ENCODE measurements at places on chromosomes 6 and 20.

GRCh38 chr6:44842616-44843015 is 455.1 kb downstream of the CDC5L start:
- no peak for DNase-seq

DNA sequence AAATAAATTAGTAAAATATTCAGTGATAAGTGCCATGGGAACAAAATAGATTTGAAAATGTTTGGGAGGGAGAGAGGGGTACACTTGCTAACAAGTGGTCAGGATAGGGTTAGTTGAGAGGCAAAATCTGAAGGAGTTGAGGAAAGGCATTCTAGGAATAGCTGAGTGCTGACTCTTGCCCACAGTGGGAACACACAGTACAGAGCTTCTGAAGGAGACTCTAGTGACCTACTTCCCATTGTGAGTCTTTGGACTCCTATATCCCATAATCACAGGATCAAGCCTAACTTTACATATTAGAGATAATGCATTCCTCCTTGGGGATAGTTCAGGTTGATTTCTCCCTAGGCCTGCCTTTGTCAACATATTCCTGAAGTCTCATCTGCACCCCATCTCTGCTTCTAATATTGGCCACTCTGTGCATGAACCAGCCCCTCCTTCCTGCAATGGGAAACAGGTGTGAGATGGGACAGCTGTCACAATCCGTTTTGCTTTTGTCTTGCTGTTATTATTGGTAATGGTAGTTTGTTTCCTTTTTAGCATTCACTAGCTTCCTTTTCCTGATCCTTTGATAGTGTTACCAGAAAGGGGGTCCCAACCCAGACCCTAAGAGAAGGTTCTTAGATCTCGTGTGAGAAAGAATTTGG is 2.6 kb upstream of the TRIM38 start:
- DNase-seq, result no peak

DNA sequence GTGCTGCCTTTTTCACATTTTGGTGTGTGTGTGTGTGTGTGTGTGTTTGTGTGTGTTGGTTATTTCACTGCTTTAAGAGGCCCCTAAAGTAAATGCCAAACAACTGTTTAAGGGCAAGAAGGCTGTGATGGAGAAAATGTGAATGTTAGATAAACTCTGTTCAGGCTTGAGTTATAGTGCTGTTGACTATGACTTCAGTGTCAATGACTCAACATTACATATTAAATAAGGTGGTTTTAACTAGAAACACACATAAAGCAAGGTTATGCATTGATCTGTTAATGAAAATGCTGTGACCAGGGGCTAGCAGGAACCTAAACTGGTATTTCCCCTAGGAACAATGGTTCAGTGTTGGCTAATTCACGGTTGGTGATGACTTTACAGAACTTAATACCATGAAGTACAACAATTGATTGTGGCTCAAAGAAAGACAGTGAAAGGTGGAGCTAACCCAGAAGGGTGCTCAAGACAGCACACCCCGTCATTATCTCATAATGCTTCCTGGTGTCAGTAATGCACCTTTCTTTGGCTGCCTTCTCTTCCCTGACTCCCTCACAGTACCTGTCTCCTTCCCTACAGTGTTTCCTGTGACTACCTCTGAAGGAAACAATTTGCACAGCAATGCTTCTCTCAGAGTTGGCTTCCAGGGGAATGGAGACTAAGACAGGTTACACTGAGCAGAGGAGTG is 116.1 kb downstream of the RIN2 start:
- no peak for DNase-seq

GRCh38 chr6:136464148-136464547 is 86.1 kb downstream of the MAP7 start:
- no peak for DNase-seq

DNA sequence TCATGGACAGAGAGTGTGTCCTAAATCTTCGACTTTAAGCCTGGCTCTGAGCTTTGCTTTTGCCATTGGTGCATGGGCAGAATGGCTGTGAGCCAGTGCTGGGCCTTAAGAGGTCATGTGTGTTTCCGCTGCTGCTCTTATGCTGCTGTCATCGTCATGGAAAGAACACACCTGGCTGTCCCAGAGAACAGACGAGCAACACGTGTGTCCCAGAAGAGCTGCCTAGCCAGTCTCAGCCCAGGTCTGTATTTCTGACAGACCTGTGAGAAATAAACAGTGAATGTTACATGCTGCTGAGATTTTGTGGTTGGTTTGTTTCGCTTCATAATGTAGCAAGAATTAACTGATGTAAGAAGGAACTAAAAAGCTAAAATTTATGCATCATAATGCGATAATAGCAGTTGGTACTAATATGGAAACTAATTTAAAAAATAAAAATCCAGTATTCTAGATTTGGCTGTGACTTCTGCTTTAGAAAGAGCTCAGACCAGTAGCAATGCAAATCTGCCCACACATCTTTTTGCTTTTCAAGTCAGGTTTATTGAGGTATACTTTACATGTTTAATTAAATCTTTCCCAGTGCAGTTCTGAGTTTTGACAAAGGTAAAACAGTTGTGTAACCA is 11.5 kb upstream of the SCP2D1 start:
- DNase-seq, result no peak
